ENCODE measurements at places on chromosomes 16 and 17.

DNA sequence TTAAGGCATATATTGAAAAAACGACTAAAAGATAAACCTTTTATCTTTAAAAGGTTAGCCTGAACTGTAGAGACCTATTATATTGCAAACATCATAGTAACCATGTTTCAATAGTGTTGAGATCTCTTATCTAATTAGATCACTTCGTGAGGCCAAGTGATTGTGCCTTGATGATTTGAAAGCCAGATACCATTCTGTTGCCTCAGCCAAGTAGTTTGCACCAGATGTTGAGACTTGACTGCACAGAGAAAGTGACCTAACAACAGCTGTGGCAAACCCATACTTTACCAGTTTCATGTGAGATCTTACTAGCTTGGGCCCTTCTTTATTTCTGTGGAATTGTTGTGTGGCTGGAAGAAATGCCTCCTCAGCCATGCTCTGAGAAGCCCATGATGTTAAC, 717.3 kb downstream of the KCNJ2 start:
- no peak for DNase-seq

DNA sequence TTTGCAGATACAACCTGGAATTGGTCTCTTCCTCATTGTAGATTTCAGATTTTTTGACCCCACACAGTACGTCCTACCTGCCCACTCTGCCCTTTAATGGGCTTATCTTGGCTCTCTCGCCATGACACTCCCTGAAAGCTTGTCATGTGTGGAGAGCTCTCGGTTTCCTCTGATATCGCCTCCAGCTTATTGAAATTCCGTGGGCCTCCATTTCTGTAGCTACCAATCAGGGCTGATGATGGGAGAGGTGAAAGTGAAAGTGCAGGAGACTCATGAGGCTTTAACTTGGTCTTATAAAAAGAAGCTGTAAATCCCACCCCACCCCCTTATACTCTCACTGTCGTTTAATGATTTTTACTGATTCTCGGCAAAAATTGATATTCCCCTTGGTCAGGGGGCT, 17.7 kb downstream of the HOXB1 start:
- DNase-seq, result no peak

- no peak for DNase-seq
These were observed 15.7 kb downstream of the HYDIN start for GRCh38 chr16:71214746-71215381.

DNA sequence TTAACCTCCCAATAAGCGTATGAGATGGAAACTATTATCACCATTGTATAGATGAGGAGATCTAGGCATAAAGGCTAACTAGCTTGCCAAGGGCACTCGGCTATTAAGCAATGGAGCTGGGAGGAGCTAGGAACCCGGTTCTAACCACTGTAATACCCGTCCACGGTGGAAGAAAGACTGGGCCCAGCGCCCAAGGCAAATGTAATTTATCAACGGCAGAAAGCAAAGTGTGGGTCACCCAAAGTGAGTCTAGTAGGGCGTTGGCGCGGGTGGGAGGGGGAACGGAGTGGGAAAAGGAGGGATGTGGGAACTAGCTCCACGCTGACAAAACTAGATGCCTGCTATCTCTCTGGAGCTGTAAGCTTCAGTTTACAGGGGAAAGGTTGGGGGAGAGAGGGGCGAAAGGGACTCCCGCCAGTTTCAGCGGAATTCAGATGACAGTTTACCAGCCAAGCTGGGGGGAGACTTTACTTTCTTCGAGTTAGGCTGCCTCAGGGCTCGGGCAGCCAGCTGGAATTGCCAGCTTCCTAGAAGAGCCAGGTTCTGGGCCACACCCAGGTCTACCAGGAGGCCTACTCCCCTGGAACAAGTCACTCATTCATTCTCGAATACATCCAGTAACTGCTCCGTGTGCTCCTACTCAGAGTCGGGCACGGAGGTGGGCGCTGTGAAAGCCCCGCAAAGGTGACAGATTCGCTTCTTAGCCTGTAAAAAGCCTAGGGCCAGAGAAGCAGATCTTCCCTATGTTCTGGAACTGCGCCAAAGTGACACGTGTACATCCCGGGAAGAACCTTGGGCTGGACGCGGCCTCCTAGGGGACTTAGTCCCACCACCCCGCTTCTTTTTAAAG, 837 bp downstream of the LRRC59 start:
- DNase-seq, result no peak

DNA sequence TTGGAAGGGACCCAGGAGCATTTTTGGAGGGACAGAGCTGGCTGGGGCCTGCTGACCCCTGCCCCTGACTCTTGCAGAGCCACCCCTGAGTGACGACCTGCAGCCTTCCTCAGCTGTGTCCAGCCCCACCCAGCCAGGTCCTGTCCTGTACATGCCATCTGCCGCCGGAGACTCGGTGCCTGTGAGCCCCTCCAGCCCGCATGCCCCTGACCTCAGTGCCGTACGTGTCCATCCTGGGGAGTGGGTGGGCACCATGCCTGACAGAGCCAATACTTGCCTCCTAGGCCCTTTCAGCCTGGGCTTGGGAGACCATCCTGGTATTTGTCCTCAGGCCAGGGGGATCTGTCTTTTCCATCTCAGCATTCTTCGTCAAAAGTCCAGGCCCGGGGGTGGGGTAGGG, 27.5 kb downstream of the UNC13D start:
- no peak for DNase-seq

- no peak for DNase-seq
These were observed 55.9 kb upstream of the MTSS2 start for GRCh38 chr16:70741783-70742125.

- DNase-seq, result no peak
These were observed 11.8 kb downstream of the DNAJA2 start for GRCh38 chr16:46961373-46962353.

Measured in stimulated activated CD8-positive, alpha-beta memory T cell treated with anti-CD3 and anti-CD28 coated beads, Interleukin-7, amount 100 ng/mL, for 1 hour (primary cell).